ENCODE measurements at places on chromosomes 11 and 22.

- DNase-seq: no peak
These were observed 20.9 kb upstream of the KIAA0930 start for GRCh38 chr22:45261407-45262088.

GRCh38 chr11:73976451-73977151 is 6.0 kb downstream of the UCP2 start:
- DNase-seq: no peak

DNA sequence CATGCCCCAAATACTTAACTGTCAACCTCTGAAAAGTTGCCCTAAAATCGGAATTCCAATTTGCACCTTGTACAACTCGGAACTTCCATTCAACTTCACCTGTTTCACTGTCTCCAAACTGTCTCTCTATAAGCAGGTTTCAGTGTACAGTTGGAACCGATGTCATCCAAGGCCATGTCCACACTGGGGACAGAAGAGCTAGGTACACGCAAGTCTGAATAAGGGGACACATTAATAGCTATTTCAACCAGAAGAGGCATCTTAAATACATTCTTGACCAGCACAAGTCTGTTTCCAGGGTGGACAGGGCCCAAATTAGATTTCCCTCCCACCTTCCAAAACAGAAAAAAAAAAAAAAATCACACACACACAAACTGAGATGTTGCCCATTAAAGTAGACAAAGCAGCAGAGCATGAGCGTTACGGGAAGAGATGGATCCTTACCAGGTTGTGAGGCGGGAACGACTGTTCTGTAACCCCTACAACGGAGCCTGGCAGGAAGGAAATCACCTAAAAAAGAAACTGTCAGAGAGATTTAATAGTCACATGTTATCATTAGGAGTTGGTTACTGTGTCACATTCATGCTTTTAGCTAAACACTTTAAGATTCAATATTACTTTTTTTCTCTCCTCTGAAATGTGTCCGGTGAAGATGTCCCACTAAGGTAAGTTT is 1.7 kb downstream of the CREBZF start:
- DNase-seq: no peak

DNA sequence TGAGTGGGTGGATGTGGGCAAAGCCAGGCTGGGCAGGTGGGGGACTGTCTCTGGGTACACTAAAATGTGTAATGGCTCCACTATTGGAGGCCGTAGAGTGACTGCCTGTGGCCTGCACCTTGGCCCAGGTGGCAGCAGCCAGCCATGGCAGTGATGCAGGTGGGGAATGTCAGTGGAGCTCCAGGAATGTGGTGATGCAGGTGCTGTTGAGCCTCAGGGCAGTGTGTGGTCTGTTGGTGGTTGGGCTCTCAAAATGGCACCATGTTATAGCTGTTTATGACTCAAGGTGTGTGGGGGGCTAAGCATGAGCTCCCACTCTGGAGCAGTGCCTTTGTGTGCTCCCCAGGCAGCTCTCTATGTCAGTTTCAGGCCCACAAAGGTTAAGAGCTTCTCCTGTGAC is 40.2 kb upstream of the CCDC90B start:
- no peak for DNase-seq

DNA sequence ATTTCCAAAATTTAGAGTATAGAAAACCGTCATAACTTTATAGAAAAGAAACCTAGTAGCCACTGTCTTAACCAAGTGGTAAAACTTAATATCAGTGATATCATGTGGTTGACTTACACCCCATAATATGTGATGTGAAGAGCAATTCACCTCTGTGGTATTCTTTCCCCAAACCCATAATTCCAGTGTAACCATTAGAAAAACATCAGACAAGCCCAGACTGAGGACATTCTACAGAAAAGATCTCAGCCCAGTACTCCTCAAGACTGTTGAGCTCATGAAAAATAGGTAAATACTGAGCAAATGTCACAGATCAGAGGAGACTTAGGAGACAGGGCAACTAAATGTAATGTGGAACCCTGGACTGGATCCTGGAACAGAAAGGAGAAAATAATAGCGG is 134.6 kb downstream of the PGR start:
- DNase-seq: no peak

- DNase-seq: no peak
These were observed 39.1 kb downstream of the BRSK2 start for GRCh38 chr11:1428762-1429316.

DNA sequence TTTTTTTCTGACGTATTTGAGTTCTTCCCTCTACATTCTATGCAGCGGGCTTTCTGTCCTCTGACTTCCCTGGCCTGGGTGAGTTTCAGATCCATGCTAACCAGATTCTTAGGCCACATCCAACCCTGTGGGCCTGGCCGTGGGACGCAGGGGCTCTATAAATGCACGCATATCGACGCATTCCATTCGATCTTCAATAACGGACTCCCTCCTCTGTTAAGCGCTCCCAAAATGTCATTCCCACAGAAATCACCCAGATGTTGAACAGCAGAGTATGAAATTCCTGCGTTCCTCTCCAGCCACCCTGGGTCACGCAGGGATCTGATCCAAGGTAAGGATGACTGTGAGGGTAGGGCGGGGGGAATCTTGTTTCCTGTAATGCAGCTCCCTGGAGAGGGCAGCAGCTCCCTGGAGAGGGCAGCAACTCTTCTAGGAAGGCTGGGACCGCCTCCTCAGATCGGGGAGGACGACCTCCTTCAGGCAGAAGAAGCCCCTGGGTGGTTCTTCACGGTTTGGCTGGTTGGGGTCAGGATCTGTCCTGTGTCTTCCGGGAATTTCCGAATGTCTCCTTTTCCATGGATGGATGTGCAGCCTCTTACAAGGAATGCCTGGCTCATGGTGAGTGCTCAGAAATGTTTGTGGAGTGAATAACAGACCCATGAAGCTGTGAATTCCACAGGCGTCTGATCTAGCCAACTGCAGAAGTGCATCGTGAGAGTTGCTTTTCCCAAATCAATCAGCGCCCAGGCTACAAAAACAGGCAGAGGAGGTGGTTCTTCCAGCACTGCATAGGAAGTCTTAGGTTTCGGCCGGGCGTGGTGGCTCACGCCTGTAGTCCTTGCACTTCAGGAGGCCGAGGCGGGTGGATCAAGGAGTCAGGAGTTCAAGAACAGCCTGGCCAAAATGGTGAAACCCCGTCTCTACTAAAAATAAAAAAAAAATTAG is 12.2 kb downstream of the MRGPRD start:
- no peak for DNase-seq

DNA sequence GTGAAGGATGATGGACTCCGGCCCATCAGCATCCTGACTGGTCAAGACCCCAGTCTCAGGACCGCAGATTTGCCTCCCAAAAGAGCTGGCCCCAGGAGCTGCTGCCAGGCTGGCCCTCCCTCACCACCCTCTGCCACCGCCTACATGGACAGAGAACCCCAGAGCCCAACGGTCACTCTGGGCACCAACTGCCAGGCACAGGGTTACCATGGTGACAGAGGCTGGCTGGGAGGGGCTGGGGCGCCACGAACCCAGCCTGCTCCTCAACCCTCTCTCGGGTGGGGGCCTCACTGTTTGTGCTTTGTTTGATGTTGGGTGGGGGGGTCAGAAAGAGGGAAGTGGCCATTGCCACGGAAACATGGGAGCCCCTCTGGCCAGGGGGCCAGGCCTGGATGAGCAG is 55.8 kb downstream of the ELFN2 start:
- DNase-seq: no peak

DNA sequence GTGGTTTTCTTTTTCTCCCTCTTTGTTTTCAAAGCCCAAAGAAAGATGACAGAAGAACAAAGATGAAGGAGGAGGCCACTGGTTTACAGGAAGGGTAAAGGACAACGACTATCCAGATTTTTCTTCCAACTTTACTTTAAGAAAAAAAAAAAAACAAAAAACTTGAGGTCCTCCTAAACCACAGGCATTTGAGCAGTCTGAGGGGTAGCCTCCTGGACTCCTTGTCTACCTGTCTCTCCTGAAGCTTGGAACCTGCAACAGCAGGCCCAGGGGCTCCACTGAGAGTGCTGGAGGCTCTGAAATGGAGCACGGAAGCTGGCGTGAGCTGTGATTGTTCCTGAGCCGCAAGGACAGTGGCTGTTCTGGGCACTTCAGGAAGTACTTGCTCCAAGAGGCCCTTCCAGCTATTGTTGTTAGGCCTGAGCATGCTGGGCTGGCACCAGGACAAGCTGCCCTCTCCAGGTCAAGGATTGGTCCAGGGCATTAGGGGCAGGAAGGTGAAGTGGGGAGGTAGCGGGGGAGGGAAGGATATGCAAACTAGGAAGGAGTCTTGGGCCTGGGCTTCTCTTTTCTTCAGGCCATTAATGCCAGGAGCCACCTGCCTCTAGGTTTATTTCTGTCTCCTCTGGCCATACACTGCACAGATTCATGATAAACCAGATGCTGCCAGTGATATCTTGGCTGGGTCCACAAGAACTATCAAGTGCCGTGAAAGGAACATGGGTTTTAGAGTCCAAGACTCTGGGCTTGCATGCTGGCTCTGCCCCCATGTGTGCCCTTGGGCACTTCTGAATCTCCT is 147.3 kb downstream of the CCDC34 start:
- no peak for DNase-seq

- DNase-seq: no peak
These were observed 5.0 kb upstream of the RASL10A start for GRCh38 chr22:29320546-29320945.

DNA sequence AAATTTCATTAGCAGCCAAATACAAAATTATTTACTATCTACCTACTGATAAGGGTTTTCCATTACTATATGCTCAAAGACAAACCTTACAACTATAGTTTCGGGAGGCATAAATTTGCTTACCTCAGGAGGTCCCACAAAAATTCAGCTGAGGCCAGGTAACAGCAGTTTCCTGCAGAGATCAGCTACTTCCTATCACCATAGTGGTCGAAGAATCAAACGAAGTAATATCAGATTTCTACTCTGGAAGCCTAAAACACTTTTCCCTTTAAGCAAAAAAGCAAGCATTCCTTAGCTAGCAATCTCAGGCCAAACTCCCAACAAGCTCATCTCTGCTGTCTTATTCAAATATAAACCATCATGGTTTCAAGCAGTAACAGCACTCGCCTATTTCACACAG is 3.1 kb downstream of the NAP1L4 start:
- no peak for DNase-seq

DNA sequence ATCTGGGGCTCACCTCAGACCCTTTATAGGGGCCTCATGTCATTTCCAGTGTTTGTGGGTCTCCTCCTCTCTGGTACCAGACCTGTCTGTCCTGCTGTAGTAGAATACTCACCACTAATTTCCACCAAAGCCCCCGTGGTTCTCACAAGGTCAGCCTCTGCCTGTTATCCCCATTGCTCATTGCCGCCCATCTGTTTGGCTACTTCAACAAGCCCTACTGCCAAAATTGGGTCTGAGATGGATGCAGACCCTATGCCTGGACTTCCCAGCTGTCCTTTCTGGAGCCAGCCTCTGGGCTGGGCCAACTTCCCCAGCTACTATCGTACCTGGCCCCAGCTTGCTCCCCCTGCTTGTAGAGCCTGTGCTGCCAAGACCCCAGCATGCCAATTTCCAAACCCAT is 152.1 kb upstream of the ISX start:
- no peak for DNase-seq

DNA sequence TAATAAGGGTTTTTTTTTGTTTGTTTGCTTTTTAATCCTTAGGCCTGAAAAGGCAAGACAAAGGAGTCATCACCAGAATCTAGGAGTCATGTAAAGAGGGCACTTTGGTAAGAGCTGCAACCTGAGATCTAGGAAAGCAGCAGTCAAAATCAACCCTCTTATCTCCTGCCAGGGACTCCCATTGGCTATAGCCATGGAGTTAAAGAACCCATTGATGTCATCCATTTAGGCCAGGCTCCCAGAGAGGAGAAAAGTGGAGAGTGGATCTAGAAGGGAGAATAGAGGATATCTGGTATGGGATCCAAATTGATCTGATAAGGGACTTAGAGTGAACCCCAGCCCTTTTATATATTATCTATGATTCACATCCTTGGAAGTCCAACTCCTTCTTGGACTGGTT is 35.9 kb downstream of the ZNF215 start:
- DNase-seq: no peak

DNA sequence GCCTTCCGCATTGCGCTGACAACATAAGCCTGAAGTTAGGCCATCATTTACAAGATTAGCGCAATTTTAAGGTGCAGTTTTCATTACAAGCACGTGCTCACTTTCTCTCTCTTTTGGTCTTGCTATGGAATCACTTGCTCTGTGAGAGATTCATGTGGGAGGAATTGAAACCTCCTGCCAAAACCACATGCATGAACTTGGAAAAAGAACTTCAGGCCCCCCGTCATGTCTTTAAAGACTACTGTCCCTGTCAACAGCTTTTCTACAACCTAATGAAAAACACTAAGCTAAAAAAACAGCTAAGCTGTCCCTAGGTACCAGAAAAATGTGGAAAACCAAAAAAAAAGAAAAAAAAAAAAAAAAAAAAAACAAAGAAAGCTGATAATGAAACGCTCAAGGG is 1707.6 kb upstream of the RAG2 start:
- no peak for DNase-seq
